Activated T-cell treated with anti-CD3 and anti-CD28 coated beads for 4 hours (primary cell): ENCODE measurements at places on chromosomes 3 and 15.

DNA sequence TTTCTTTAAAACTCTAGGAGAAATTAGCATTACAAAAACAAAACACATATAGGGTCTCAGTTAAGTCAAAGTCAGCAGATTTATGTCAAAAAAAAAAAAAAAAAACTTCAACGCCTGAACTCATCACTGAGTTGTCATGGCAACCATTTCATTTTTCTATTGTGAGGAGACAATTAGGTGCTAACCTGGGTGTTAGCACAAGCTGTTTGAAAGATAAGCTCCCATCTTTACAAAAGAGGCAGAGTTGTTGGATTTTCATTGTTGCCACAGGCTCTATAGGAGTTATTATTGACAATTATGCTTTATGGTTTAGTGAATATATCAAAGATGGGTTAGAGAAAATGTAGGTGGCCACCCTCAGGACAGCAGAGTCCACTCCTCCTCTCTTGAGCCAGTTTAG, 806.9 kb downstream of the GRM7 start:
- DNase-seq: no peak

- no peak for DNase-seq
Observed at GRCh38 chr3:183327343-183327742, 74.3 kb downstream of the B3GNT5 start.

DNA sequence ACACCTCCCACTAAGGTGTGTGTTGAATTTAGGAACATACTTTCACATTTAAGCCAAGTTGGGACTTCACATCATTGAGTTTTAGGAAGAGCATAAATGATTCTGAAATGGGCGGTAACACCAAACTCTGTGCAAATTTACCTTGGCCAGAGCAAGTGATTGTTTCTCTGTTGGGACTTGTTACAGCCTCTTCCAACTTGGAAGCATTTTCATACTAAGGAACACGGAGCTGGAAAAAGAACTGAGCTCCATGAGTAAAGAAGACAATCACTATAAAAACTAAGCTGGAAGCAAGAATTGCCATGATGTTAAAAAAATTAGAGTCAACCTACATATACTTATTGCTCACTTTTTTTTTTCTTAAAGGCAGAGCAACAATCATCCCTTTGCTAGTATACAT, 371.3 kb downstream of the ERC2 start:
- DNase-seq: no peak

- DNase-seq: no peak
Observed at GRCh38 chr3:180743813-180744590, 64.7 kb upstream of the CCDC39 start.

DNA sequence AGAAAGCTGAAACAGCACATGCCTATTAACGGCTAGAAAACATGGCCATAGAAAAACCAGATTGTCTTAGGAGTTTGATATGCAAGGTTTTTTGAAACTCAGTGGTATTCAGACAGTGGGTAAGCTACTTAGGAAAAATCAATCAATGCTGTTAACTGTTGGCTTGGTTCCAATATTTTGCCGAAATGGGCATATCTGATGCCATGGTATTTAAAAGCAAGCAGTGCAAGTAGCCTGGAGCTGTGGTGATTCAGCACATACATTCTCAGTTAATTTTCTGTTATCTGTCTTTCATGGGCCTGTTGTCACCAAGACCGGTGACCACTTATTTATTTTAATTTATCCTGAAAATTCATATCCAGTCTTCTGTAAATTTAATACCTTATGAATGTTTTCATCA, 17.3 kb upstream of the SUCNR1 start:
- no peak for DNase-seq

- no peak for DNase-seq
Observed at GRCh38 chr3:131591394-131592014, 88.7 kb upstream of the MRPL3 start.

GRCh38 chr3:192054881-192055280, 593.9 kb downstream of the PYDC2 start:
- no peak for DNase-seq
